ENCODE measurements at places on chromosomes 11 and 22.

GRCh38 chr11:61331651-61332050 is 1.3 kb downstream of the DDB1 start:
- no peak for DNase-seq

- no peak for DNase-seq
Measured at GRCh38 chr11:12695873-12696272, 21.7 kb downstream of the TEAD1 start.

DNA sequence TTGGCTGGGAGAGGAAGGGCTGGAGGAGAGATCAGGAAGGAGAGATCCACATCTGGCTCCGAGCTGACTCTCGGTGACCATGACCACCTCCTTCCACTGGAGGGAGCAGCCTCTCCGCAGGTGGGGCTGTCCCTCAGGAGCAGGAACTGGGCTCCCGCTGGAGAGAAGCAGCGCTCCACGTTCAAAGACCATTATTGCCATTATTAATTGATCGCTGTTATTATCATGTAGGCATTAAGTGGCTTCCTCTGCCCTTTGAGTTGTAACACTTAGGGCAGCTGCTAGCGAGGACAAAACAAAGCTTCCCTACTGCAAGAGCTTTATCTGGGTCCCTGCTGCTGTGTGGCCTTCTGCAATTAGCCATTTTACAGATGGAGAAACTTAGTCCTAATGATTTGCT is 251.9 kb downstream of the ST3GAL4 start:
- DNase-seq: peak; percentile 76

- DNase-seq: no peak
Measured at GRCh38 chr11:95682552-95682951, 107.0 kb downstream of the FAM76B start.

GRCh38 chr11:120964857-120965256 is 59.0 kb upstream of the TBCEL start:
- no peak for DNase-seq

Measured in NCI-H1105 treated with DMSO at 0.1 percent for 48 hours (cell line).